Liver (tissue), 10 donors: ENCODE measurements at places on chromosomes 16 and 17.

DNA sequence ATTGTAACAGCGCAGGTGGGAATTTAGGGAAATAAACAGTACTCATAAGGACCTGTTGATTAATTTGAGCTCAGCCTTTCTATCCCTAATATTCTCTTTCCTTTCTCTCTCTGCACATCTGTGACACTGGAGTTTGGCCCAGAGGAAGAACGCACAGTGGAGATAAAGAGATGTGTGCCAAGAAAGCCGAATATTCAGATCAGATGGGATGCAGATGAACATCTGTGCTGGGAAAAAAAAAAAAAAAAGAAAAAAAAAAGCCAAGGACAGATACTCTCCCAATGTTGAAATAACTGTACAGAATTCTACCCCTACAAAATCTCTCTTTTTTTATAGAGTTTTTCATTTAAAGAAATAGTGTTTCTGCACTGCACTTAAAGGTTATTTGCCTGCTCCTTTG, 485.4 kb downstream of the KCNJ2 start:
- DNase-seq, result no peak

DNA sequence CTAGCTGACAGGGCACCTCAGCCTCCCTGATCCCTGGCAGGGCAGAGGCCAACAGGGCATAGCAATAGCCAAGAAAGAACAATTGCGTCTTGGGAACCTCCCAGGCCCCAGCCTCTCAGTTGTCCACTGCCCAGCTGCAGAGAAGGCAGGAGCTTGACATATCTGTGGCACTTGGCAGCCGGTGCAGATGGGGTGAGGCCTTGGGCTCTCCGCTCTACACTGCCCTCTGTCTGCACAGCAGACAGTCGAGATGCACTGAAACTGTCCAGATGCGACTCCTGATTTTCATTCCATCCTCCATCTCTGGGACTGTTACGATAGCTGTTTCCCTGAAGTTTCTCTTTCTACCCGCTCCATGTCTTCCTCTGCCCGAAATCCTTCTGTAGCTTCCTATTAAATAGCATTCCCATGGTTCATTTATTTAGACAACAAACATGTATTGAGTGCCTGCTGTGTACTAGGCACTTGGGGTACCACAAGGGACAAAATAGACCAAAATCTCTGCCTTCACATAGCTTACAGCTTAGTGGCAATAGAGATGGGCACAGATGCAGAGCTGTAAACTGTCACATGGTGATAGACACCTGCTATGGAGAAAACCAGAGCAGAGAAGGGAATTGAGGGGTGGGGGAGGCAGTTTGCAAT, 3.3 kb downstream of the POLR3E start:
- DNase-seq, result peak; percentile 57

- DNase-seq, result no peak
Measured at GRCh38 chr16:22665048-22665797, 148.7 kb upstream of the HS3ST2 start.

GRCh38 chr16:83298541-83298940, 509.2 kb upstream of the HSBP1 start:
- no peak for DNase-seq

DNA sequence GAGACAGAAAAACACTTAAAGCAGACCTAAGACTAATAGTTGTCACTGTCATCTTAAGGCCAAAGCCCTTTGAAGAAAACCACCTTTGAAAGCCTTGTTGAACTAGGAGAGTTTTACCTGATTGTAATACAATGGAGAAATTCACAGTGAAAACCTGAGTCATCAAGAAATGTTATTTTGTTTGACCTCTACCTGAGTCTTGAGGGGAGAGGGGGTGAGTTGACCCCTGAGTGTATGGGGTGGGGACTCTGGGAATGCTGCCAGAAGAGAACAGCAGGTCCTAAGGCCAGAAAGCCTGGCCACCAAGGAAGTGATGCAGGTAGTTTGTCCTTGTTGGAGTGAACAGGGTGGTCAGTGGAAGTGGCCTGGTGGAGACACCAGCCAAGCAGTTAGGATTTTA, 204.3 kb downstream of the SPECC1 start:
- no peak for DNase-seq

DNA sequence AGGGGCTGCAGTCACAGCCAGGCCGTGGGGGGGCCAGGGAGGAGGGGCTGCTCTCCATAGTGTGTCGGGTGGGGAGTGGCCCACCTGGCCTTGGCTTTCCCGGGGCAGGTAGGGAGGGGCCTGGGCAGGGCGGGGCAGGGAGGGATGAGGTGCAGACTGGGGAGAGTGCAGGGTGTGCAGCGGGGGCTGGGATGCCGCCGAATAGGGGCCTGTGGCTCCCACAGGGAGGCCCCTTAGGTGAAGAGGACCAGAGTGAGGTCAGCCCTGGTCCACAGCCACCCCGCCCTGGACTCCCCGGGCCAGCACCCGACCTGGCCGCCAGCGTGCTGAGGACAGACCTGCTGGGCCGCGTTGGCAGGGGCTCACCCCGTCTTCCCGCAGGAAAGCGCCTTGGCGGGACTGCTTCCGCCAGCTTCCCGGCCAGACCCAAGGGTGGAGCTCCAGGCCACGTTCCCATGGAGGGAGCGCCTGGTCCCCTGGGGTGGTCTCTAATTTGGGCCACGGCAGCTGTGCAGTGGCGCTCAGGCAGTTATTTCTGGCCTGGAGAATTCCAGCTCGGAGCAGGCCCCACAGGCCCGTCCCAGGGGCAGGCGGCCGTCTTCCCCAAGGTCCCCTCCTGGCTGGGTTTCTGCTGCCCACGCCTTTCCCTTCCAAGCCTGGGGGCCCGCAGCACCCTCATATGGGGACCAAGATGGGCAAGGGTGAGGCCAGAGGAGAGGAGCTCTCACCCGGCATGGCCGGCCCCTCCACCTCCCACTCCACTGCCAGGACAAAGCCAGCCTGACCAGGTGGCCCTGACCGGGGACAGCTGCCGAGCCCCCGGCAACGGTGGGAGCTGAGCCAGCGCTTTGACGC, 27.9 kb downstream of the CACNA1H start:
- no peak for DNase-seq

DNA sequence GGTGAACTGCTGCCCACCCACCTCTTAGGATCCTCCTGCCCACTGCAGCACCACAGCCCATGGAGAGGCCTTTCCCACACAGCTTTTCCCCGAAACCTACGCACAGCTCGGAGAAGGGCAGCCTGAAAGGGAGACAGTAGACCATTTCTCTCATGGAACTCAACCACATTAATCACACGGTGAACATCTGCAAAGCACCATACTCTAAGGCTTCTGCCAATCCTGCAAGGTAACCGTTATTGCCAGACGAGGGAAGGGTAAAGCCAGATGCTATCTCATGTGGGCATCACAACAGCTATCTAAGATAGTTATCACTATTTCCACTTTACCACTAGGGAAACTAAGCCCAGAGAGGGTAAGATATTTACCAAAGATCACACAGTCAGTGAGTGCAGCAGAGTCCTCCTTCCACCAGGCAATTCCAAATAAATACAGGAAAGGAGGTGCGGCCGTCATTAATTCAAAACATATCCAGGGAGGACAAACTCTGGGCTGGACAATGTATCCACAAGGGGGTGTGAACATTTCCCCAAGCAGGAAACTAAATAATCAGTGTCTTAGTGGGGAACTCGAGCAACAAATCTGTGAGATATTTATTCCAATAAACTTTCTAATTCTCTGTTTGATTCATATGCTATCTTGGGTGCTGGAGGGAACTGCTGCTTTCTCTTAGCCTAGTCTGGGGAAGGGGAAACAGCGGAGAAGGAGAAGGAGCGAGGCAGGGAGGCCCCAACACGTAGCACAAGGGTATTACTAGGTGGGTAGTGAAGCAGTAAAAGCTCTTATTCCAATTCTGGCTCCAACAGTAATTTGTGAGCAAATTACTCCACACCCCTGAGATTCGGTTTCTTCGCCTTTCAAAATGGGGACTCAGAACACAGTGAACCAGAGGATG, 723 bp downstream of the TMEM186 start:
- DNase-seq, result no peak

- DNase-seq, result no peak
Measured at GRCh38 chr17:21125862-21126261, 902 bp upstream of the DHRS7B start.

DNA sequence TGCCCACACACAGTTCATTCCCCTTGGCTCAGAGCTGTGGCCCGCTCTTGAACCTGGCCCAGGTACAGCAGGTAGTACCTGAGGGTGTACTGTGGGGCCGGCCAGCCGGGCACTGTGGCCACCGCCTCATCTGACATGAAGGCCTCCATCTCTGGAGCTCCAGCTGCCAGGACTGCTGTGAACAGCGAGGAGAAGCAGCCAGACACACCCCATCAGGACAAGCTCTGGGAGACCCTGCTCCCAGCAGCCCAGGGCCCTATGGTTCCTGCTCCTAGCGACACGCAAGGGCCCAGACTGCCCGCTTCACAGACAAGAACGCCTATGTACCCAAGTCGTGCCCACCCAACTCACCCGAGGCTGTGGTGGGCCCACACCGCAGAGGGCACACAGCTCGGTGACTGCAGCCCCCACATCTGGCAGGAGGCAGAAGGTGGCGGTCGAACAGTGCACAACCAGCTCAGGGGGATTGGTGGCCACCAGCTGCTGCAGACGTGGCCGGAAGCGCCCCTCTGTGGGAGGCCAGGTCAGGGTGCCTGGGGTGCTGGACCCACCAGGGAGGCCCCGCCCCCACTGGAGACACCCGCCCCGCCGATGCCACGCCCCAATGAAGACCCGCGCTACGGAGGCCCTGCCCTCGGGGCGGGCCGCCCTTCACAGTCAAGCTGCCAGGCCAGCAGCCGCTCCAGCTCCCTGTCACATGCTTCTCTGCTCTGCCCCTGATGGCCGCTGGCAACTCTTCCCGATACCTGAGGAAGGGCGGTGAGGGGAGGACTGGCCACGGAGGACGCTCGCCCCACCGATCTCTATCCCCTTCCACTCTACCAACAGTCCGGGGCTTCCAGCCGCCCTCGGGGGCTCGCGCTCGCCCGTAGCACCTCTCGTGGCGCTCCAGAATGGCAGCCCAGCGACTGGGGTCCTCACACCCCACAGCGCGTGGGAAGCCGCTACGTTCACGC, 1.1 kb upstream of the STUB1 start:
- peak; percentile 71 for DNase-seq

DNA sequence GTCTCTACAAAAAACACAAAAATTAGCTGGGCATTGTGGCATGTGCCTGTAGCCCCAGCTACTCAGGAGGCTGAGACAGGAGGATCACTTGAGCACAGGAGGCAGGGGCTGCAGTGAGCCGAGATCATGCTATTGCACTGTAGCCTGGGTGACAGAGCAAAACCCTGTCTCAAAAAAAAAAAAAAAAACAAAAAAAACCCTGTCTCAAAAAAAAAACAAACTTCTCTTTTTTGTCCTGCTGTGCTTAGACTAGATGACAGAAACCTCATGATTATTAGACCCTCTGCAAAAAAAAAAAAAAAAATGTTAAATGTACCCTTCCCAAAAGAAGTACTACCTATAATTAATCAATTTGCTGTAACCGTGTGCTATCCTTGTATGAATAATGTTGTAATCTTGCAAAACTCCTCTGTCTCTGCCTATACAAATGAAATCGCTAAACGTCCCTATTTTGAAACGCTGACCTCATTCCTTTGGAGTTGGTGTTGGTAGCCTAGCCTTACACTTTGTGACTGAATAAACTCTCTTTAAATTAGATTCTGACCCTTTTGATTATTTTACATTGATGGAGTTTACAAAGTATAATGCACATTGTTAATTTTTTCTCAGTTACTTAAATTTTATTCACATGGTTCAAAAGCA, 13.6 kb upstream of the DHRS7B start:
- DNase-seq, result no peak

- no peak for DNase-seq
Measured at GRCh38 chr17:6661464-6661848, 9.9 kb downstream of the C17orf100 start.

DNA sequence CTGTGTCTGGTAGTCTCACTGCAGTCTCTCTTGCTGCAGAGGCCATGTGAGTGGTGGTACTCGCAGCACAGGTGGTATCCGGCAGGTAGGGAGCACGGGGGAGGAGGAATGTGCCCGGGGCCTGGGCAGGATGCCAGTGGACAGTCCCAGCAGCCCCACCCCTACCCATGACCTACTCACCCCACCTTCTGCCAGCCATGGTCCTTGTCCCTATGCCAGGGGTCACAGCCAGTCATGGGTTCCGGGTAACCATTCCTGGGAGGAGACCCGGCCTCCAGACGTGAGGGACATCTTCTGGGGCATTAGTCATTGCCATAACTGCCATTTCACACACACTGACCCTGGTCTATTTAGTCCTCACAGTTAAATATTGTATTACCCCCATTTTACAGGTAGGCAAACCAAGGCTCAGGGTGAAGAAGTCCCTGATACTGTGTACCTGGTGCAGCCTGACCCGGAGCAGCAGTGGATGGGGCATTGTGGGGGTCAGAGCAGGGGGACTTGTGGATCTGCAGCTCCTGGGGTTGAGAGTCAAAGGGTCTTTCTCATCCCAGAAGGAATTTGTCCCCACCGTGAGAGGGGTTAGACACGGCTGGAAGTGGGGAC, 58.8 kb upstream of the TAC4 start:
- no peak for DNase-seq

DNA sequence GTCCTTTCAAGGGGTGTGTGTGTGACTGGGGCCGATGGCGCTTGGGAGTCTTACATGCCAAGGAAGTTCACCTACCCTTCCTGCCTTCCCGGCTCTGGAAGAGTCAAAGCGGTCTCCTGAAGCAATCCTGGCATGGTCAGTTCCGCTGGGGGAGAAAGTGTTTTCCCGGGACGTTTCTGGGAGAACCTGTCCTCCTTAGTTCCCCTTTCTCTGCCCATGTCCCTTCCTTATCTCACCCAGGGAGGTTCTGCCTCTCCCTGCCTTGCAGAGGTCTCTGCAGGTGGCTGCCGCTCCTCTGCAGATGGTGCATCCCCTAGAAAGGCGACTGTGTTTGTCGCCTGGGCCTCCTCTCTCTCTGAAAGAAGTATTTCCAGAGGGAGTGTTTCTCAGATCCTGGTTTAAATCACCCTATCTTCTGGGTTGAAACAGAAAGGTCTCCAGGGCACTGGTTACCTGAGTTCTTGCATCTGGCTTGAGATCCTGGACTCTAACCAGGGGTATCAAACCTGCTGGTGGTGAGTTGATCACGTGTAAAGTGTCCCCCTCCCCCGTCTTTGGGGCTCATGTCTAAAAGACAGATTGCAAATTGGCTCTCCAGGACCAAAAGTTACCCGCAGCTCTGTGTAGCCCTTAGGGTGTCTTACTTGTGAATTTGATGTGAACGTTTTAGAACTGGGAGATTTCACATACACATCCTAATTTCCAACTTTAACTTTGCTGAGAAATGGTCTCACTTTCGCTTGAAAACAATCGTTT, 1.9 kb downstream of the PRKCB start:
- DNase-seq, result no peak

GRCh38 chr17:30433514-30433913, 43.7 kb upstream of the GOSR1 start:
- no peak for DNase-seq

- DNase-seq, result peak; percentile 83
Measured at GRCh38 chr17:48908853-48909394, 717 bp downstream of the UBE2Z start.

- DNase-seq, result no peak
Measured at GRCh38 chr16:9780831-9781230, 401.4 kb downstream of the GRIN2A start.

- no peak for DNase-seq
Measured at GRCh38 chr16:54313789-54314188, 27.2 kb upstream of the IRX3 start.
